NCI-H1048 (cell line): ENCODE measurements at places on chromosomes 2 and 18.

DNA sequence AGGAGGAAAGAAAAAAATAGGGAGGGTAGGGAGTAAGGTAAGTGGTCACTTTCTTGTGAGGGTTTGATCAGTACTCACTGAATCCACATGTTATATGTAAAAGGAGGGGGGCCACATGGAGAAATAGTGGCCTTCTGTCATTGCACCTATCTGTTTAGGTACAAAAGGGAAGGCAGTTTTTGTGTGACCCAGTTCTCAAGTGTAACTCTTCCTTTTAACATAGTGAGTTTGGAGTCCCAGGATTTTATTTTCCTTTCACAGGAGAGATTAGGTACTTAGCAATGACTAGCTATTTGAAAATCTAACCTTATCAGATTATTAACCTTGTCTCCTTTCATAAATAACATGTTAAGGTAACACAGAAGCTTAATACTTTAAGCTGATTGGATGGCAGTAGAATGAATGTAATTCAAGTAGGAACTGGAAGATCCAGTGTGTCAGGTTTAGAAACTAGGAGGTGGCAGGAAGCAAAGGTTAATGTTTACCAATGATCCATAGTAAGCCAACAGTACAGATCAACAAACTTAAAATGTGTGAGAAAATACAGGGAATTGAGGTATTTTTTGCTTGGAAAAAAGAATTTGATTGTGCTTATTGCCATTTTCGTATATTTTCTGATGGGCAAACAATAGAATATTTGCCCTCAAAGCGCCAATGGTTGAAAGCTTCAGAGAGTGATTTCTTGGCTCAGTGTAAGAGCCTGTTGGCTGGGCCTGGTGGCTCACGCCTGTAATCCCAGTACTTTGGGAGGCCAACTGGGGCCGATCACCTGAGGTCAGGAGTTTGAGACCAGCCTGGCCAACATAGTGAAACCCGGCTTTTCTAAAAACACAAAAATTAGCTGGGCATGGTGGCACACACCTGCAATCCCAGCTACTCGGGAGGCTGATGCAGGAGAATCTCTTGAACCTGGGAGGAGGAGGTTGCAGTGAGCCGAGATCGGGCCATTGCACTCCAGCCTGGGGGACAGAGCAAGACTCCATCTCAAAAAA, 11.3 kb downstream of the HNMT start:
- no peak for DNase-seq

GRCh38 chr2:201786471-201786870, 5.7 kb upstream of the ALS2 start:
- no peak for DNase-seq

GRCh38 chr18:39667905-39668304, 2102.3 kb upstream of the CELF4 start:
- DNase-seq = no peak

GRCh38 chr2:196961889-196962288, 35.4 kb upstream of the PGAP1 start:
- DNase-seq = no peak

DNA sequence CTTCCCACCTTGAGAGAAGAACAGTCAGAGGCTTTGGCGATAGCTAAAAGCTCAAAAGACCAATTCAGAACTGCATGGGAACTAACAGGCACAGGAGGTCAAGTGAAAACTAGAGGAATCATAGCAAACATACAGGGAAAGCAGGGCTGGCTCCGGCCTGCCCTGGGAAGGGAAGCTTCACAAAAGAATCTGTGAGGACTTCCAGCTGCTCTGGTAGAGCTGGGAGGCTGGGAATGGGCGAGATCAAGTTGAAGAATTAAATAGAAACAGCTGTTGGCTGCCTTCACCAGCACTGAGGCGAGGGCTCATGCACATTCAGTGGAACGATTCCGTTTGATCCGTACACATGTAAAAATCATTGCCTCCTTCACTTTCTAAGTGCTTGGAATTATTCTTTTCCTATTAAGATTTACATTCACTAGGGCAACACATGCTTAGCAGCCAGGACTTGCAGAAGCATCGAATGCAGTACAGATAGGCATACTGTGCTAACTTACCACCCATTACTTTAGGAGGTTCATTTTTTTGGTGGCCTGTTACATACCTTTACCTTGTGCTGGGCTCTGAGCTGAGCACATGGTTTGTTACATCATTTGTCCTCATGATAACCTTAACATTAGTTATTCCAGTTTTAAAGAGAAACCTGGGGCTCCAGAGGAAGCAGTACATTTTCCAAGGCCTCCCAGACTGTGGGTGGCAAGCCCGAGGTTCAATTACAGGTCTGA, 125.4 kb upstream of the RNF152 start:
- DNase-seq = no peak

GRCh38 chr2:240365971-240366471, 69.4 kb upstream of the GPC1 start:
- DNase-seq = no peak

DNA sequence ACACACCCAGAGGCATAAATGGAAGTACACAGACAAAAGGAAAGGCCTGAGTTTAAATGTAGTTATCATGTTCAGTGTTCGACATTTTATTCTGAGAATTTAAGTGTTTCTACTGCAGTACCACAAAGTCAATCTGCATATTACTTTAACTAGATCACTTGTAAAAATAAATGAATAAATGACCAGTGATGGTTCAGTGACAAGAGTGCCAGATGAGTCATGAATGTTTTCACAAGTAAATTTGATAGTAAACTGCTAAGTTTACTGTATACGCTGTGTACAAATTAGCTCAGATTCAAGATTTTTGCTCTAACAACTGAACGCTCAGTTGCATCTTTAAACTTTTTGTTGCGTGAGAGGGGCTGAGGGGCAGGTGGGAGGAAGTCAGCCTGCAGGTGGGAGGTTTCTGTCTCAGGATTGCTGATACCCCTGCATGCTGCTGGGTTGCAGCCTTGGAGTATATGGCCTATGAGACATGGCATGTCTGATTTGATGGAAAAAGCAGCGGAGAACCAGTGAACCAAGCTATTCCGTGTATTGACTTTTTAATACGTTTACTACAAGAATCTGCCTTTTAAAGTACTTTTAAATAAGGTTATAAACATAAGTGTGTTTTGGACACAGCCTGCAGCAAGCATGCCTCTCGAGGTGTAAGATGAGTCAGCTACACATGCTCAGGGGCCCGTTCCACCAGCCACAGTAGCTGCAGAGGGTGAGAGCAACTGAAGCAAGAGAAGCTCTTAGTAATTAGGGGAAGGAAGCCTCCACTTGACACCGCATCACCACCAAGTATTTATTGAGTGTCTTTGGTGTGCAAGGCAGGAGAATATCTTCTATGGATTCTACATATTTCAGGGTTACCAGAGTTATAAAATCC, 245.1 kb downstream of the NEDD4L start:
- no peak for DNase-seq

GRCh38 chr2:183543731-183544130, 419.5 kb downstream of the NUP35 start:
- DNase-seq = no peak

DNA sequence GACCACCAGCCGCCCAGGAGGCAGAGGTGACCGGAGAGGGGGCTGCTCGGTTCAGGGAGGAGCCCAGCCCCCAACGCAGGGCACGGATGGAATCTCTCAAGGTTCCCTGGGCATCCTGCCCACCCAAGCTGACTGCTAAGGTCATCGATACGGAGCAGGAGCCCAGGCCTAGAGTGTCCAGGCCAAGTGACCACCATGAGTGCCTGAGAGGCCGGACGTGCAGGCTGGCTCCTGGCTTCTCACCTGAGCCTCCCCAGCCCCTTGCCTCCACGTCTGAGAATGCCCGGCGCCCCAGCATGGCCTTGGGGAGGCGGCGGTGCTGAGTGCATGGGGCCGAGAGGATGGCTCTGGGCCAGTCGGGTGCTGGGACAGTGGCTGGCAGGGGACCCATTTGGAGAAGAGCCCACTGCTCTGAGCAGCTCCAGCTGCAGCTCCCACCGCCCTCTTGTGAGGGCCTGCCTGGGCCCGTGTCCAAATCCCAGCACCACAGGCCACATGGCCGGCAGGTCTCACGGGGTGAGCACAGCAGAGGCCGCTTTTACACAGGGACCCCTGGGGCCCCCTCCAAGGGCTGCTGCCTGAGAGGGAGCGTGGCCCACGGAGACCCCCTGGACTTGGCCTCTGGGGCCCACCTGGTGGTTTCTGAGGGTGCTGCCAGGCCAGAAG, 102.8 kb upstream of the CTDP1 start:
- no peak for DNase-seq

- DNase-seq = no peak
Observed at GRCh38 chr2:239792405-239793084, 232.6 kb downstream of the NDUFA10 start.

DNA sequence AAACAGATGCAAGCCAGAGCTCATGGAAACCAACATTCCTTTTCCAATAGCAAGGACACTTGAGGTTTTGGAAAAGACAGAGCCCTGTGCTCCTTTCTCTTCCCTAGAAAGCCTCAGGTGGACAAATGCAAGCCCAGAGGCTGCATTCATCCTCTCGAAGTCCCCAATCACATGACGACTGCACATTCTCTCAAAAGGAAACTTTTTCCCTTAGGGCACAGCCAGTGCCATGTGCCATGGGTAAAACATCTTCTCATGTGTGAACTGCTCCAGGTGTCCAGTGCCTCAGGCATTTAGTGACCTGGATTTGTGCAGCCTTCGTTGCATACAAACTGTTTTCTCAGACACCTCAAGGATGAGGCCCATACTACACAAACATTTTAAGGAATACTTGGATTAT, 140.7 kb downstream of the LAMA1 start:
- no peak for DNase-seq

- DNase-seq = no peak
Observed at GRCh38 chr2:70570041-70570661, 16.5 kb upstream of the TGFA start.

- DNase-seq = no peak
Observed at GRCh38 chr2:96832754-96833507, 10.9 kb downstream of the ANKRD23 start.

DNA sequence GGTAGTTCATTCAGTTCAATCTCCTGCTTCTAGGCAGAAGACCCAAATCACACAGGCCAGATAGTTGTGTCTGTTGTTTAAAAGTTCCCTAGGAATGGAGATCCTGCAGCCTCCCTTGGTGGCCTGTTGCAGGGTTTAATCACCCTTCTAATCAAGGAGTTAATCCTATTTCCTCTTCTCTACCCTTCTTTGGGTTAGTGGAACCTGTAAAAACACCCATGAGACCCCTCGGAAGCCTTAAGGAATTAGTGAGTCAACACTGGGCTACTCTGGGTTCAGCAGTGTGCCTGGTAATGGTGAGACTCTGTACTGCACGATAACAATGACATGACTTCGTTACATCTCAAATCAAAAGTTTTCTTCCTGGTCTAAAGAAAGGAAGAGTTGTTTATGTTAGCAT, 217.6 kb upstream of the NRP2 start:
- DNase-seq = no peak

DNA sequence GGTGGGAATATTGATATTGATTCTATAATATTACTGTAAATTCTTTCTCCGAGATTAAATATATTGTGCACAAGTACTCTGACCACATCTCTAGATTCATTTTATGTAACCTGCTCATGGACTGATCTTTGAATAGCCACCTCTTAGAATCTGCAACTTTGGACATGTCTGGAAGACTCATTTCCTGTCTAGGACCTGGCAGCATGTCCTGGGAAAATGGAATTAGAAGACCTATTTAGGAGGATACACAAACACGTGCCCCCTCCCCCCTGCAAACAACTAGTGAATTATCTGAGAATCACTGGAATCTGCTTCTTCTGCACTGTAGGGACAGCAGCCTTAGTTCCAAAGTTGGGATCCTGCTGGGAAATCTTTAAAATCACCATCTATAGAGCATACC, 94.1 kb downstream of the UBE2E3 start:
- no peak for DNase-seq

DNA sequence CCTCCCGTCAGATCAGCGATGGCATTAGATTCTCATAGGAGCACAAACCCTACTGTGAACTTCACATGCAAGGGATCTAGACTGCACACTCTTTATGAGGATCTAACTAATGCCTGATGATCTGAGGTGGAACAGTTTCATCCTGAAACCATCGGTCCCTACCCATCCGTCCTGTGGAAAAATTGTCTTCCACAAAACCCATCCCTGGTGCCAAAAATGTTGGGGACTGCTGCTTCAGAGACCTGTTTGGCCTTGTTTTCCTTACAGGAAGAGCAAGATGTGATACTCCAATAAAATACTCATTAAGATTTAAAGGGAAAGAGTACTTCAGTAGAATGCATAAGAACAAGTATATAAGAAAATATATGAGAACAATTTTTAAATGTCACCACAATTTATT, 71.1 kb downstream of the RNF152 start:
- no peak for DNase-seq

GRCh38 chr2:158125756-158126498, 24.3 kb downstream of the UPP2 start:
- no peak for DNase-seq

DNA sequence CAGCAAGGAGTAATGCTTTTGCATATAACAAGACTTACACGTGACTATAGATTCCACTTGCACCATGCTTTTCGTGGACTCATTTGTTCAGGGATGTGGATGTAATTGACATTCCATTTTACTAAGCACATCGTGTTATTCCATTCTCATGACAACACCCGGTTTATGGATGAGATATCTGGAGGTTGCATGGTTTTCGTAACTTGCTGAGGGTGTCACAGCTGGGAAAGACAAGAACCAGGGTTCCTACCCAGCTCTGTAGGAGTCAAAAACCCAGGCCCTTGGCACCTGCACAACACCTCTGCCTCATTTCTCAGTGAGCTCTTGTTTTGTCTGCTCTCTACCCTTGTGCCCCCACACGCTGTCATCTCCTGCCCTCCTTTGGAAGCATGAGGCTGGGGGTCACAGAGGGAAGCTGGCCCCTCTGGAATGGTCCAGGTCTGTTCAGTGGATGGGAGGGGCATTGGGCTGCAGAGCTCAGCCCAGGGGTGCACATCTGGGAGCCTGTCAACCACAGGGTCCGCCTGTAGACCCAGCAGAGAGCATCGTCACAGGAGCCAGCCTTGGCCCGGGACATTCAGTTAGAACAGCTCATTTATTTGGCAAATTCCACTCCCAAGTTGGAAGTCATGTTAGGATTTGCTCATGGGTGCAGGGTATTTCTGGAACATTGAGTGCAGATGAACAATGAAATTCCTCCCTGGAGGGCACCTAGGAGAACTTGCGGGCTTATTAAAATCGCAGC, 120.1 kb upstream of the TWIST2 start:
- DNase-seq = no peak

DNA sequence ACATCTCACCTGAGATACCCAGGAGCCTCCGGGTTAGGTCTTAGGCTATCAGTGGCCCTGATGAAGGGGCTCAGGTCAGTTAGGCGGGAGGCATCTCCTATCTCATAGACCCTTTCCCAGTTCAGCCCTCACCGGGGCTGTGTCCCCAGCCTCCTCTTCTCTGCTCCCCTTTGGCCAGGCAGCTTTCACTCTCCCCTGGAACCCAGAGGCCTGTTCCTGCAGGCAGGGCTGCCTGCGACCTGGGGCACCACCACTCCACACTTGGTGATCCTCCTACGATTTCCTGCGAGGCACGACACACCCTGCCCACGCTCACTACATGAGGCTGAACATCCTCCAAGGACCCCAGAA, 51.2 kb downstream of the SFXN5 start:
- DNase-seq = no peak
